ENCODE measurements at places on chromosomes 7 and 10.

DNA sequence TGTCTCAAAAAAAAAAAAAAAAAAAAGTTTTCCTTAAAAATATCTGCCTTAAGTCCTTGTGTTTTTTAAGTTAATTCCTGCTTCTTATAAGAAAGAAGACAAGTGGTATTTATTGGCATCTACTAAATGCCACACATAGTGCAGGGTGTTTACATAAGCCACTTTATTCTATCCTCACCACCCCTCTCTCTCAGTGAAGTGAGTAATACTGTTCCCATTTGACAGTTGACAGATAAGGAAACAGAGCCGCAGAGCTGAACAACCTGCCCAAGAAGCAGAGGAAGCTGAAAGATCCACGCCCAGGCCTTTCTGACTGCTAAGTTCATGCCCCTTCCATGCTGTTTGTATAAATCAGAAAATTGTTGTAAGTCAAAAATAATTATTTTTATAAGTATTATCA lies 54.1 kb downstream of the ABLIM1 start:
- no peak for DNase-seq

GRCh38 chr7:41438705-41439514 lies 264.0 kb downstream of the INHBA start:
- DNase-seq, result no peak

GRCh38 chr7:68015122-68015977 lies 1018.7 kb downstream of the TYW1 start:
- DNase-seq, result no peak

DNA sequence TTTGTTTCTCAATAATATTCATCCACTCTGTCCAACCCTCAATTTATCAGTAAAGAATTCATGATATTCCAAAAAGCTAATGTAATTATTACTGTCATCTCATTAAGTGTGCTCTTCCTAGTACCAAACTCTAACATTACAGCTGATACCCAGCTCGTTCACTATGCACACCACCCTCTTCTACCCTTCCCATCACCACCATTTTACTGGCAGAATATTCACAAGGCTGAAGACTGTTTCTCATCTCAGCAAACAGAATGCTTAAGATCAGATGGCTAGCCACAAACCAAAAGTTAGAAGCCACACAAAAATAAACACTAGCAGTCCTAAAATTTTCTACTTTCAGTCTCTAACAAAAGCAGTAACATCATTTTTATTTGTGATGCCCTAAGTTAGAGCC lies 121.5 kb downstream of the SRPK2 start:
- DNase-seq, result no peak

- no peak for DNase-seq
Measured at GRCh38 chr7:101235522-101235921, 2.1 kb downstream of the CLDN15 start.

DNA sequence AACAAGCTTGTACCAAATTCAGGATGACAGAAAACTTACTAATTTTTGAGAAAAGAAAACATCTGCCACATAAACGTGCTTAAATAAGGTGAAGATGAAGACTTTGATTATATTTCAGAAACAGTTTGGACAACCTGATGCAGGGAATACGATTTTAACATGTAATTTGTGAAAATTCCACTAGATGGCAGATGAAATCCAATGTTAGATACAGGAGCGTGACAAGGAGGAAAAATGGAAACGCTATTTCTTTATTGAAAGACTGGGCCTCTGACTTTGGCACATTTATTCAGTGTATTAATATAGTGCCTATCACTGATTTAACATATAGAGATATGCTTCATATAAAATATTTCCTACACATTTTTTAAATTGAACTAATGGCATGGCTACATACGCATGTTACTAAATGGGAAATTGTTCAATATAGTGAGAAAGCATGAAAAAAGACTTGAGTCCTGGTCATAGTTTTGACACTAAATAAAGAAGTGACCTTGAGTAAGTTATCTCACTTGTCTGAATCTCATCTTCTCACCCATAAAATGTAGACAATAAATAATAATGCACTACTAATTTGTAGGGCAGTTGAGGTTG lies 60.7 kb downstream of the CD36 start:
- no peak for DNase-seq

DNA sequence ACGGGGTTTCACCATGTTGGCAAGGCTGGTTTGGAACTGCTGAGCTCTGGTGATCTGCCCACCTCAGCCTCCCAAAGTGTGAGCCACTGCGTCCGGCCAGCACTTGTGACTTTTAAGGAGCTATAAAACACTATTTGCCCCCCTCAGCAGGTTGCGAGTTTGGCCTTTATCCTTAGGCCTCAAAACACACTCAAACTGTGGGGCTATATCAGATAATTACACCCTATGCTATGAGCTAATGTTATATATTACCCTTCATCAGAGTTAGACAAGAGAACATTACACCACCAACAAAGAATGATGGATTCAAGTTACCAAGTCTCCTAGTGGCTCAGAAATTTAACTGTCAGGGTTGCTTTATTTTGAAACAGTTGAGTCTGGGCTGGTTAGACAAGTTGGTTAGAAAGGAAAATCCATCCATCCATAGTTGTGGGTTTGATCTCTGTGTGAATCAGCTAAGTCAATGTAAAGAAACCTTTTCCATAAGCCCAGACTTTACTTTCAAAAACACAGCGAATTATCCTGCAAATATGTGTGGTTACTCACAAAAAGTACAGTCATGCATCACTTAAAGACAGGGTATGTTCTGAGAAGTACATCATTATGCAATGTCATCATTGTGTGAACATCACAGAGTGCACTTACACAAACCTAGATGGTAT lies 115.8 kb downstream of the SEMA3D start:
- no peak for DNase-seq

- no peak for DNase-seq
Measured at GRCh38 chr10:29805134-29805723, 170.5 kb upstream of the SVIL start.

GRCh38 chr7:29442146-29442545 lies 121.5 kb upstream of the PRR15 start:
- no peak for DNase-seq

DNA sequence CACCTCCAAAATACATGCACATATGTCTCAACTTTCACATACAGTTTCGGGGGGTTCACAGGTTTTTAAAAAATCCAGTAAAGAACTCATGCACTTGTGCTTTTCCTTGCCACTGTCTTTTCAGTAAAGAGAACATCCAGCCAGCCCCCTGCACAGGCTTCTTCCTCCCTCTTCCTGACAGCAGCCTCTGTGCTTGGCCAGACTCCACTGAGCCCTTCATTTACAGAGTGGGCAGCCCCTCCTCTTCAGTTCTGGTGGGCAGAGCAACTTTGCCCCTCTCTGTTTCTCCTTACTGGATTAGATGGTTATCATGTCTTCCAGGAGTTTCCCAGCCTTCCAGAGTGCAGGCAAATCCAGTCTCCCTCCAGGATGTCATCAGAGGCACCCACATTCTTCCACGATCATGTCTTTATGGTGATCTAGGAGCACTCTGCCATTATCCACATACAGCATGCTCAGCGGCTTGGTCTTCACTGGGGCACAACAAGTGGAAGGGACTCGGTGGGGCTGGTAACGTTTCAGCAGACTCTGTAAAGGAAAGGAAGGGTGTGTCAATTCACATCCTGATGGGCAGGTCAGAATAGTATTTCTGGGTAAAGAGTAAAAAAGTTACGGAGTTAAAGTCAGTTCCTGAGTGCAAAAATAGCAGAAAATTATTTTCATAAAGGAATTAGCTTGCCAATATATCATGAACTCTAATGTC lies 8.8 kb downstream of the NODAL start:
- no peak for DNase-seq

DNA sequence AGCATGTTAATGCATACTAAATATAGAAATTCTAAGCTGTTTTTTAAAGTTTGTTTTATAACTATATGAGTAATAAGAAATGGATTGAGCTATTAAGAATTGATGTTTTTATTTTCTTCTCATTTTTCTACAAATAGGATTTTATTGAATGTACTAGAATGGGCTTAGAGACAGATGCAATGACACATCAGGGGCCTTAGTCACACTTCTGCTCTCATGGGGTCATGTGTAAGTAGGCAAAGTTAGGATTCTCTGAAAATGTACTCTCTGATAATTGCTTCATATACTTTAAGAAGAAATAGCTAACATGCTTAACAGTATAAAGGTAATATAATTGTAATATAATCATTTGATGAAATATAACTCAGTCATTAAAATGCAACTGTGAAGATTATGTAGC lies 154.6 kb downstream of the ZNF438 start:
- no peak for DNase-seq

- DNase-seq, result no peak
Measured at GRCh38 chr10:29386342-29386999, 97.6 kb downstream of the LYZL1 start.

DNA sequence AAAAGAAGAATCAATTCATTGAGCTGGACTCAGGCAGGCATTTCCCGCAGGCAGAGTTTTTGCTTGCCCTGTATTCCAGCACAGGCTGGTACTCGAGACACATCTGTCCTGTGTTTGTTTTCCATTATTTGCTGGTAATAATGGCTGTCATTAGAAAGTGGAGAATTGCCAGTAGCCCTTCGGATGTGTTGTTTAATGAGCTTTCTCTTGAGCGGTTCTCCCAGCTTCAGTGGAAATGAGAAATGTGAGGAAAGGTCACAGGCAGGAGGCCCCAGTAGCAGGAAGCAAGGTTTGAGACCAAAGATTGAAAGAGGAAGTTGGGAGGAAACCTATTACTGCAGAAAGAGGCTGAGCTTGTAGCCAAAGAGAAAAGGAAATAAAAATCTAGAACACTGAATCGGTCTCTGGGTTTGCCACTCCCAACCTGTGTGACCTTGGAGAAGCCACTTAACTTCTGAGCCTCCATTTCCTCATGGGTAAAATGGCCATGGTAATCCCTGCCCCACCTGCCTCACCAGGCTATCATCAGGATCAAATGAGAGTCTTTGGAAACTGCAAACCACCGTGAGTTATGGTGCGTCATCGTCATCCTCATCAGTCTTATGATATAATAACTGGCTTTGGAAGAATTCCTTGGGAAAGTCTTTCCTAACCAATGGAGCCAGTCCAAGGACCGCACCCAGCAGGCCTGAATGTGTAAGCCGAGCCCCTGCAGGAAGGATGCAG lies 67.7 kb downstream of the TACR2 start:
- DNase-seq, result no peak

DNA sequence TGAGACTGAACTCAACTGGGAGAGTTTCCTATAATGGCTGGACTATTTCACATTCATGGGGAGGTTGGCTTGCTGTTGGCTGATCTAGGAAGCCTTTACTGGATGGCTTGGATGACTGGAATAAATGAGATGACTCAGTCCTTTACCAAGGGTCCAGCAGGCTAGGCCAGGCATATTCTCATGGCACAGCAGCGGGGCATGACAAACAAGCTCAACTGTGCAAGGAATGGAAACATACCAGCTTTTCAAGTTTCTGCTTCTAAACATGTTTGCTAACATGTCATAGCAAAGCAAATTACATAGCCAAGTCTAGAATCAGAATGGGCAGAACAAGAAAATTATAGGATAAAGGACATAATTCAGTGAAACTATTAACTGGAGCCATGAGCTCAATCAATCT lies 46.8 kb upstream of the CRTAC1 start:
- DNase-seq, result no peak

GRCh38 chr7:110418659-110419280 lies 672.2 kb upstream of the LRRN3 start:
- DNase-seq, result no peak

GRCh38 chr7:150361402-150361801 lies 7.2 kb upstream of the REPIN1 start:
- DNase-seq, result no peak

GRCh38 chr10:119301397-119301796 lies 94.0 kb downstream of the GRK5 start:
- DNase-seq, result peak; percentile 61

GRCh38 chr10:48633381-48634197 lies 28.7 kb upstream of the ARHGAP22 start:
- no peak for DNase-seq

DNA sequence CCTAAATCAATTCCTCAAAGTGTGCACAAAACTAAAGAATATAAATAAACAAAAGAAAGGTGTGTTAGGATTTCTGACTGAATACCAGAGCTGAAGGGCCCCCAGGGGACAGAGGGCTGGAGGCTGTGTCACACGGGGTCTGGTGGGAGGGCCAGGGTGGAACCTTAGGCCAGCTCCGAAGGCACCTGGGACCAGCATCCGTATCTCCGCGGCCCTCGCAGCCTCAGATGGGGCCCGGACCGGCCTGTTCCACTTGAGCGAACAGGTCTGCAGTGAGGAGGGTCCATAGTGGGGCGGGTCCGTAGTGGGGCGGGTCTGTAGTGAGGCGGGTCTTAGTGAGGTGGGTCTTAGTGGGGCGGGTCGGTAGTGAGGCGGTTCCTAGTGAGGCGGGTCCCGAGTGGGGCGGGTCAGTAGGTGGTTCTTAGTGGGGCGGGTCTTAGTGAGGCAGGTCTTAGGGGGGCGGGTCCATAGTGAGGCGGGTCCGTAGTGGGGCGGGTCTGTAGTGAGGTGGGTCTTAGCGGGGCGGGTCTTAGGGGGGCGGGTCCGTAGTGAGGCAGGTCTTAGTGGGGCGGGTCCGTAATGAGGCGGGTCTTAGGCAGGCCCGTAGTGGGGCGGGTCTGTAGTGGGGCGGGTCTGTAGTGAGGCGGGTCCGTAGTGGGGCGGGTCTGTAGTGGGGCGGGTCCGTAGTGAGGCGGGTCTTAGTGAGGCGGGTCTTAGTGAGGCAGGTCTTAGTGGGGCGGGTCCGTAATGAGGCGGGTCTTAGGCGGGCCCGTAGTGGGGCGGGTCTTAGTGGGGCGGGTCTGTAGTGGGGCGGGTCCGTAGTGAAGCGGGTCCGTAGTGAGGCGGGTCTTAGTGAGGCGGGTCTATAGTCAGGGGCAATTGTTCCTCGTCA lies 15.1 kb downstream of the GPR146 start:
- DNase-seq, result no peak

DNA sequence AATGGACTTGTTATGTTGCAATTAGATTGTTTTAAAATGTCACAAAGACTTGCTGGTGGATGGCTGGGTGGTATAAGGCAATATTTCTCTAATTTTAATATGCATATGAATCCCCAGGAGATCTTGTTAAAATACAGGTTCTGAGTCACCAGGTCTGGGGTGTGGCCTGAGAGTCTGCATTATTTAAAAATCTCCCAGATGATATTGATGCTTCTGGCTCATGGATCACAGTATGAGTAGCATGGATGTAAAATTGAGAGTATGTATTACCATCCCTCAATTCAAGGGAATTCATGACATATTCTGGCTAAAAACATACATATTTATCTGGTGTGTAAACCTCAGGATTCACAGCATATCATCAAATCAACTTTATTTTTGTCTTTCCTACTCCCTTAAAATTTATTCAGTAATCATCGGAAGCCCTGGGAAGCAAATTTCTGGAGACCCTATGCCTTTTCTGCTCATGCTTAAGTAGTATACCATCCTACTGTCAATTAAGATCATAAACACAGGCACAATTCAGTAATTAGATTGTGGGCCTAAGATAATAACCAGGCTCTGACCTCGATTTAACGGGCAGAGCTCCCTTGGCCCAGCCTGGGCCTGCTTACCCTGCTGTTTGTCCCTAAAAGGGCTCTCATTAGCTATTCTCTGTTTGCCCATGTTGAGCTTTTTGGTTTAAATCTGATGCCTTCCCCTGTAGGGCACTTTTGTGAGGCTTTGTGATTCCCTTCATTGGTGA lies 29.6 kb upstream of the ICA1 start:
- no peak for DNase-seq
